Subcutaneous preadipocyte (primary cell): ENCODE measurements at places on chromosomes 16 and 17. TPM values are rescaled to one million over a fixed set of nuclear protein-coding genes. Genes with fewer than 3 reads are reported as not detected.

ZG16 gene
- not detected in 2 replicates for total RNA-seq

OR1F1 gene
- total RNA-seq = not detected in 2 replicates

PTGES3L gene
- not detected in 2 replicates for total RNA-seq

KRTAP17-1 gene
- not detected in 2 replicates for total RNA-seq

MYH1 gene
- not detected in 2 replicates for total RNA-seq

ERN2 gene
- not detected in 2 replicates for total RNA-seq

ELMO3 gene
- total RNA-seq = 0.37 and 0.59 TPM in 2 replicates

SLFN13 gene
- total RNA-seq = 1.5 and 5.1 TPM in 2 replicates

SLC5A10 gene
- not detected in 2 replicates for total RNA-seq

AOC3 gene
- 0.20 and 0.37 TPM in 2 replicates for total RNA-seq

EVI2B gene
- 1.4 and 2.6 TPM in 2 replicates for total RNA-seq

TNP2 gene
- not detected in 2 replicates for total RNA-seq

HAS3 gene
- total RNA-seq = under 0.01 and 0.20 TPM in 2 replicates

ERCC4 gene
- 8.5 and 12.1 TPM in 2 replicates for total RNA-seq

SMIM36 gene
- total RNA-seq = not detected in 2 replicates

SPSB3 gene
- 20.3 and 27.2 TPM in 2 replicates for total RNA-seq

TMEM235 gene
- not detected in 2 replicates for total RNA-seq

SPEM2 gene
- not detected in 2 replicates for total RNA-seq

NXPH3 gene
- total RNA-seq = under 0.01 TPM in 1 of 2 replicates, not detected in the other

TRIM72 gene
- total RNA-seq = under 0.01 TPM in 1 of 2 replicates, not detected in the other

PYY gene
- total RNA-seq = 0.37 TPM in 1 of 2 replicates, not detected in the other

TTC19 gene
- total RNA-seq = 29.0 and 41.2 TPM in 2 replicates

CNGB1 gene
- not detected in 2 replicates for total RNA-seq

SDF2 gene
- 24.2 and 37.1 TPM in 2 replicates for total RNA-seq

NBR1 gene
- 64.3 and 79.2 TPM in 2 replicates for total RNA-seq

ITGAX gene
- total RNA-seq = 1.8 and 4.1 TPM in 2 replicates

RAD51C gene
- total RNA-seq = 14.0 and 16.4 TPM in 2 replicates

GP1BA gene
- not detected in 2 replicates for total RNA-seq

GPRC5B gene
- total RNA-seq = 0.20 and 0.37 TPM in 2 replicates

KIF2B gene
- total RNA-seq = not detected in 2 replicates

ZC3H18 gene
- total RNA-seq = 12.9 and 21.3 TPM in 2 replicates

SMTNL2 gene
- total RNA-seq = not detected in 2 replicates

TSPOAP1 gene
- under 0.01 TPM in 1 of 2 replicates, not detected in the other for total RNA-seq

FBXW10B gene
- total RNA-seq = 0.73 and 2.2 TPM in 2 replicates

CA4 gene
- total RNA-seq = not detected in 2 replicates

ST6GALNAC2 gene
- total RNA-seq = 0.20 TPM in 1 of 2 replicates, not detected in the other

EFCAB13 gene
- 4.1 and 4.8 TPM in 2 replicates for total RNA-seq

NCBP3 gene
- total RNA-seq = 13.6 and 16.8 TPM in 2 replicates

HAPSTR1 gene
- 47.8 and 59.6 TPM in 2 replicates for total RNA-seq

PTX4 gene
- total RNA-seq = under 0.01 and 0.39 TPM in 2 replicates

EXOSC6 gene
- 20.2 and 31.7 TPM in 2 replicates for total RNA-seq

SSTR5 gene
- total RNA-seq = not detected in 2 replicates

ABCA8 gene
- total RNA-seq = 22.7 and 47.4 TPM in 2 replicates

MYH13 gene
- not detected in 2 replicates for total RNA-seq

QPRT gene
- total RNA-seq = 18.7 and 23.7 TPM in 2 replicates

SPATA32 gene
- total RNA-seq = not detected in 2 replicates

HDAC5 gene
- 47.4 and 53.4 TPM in 2 replicates for total RNA-seq

KCNH4 gene
- not detected in 2 replicates for total RNA-seq

C17orf67 gene
- 0.73 and 0.98 TPM in 2 replicates for total RNA-seq

ZSCAN10 gene
- not detected in 2 replicates for total RNA-seq

SLC52A1 gene
- under 0.01 TPM in 1 of 2 replicates, not detected in the other for total RNA-seq

CD300E gene
- not detected in 2 replicates for total RNA-seq

GPRC5C gene
- 0.20 and 0.37 TPM in 2 replicates for total RNA-seq

GRAP gene
- total RNA-seq = 0.20 TPM in 1 of 2 replicates, not detected in the other

PYDC1 gene
- total RNA-seq = not detected in 2 replicates

EDC4 gene
- total RNA-seq = 55.5 and 72.9 TPM in 2 replicates

CDK5RAP3 gene
- 31.5 and 37.1 TPM in 2 replicates for total RNA-seq

TBC1D28 gene
- not detected in 2 replicates for total RNA-seq

SNAI3 gene
- not detected in 2 replicates for total RNA-seq
